ENCODE measurements at places on chromosomes 2 and 18. TPM values are rescaled to one million over a fixed set of nuclear protein-coding genes. Genes with fewer than 3 reads are reported as not detected.

Gene VWA3B
- not detected for total RNA-seq

- no peak for DNase-seq
Measured at GRCh38 chr2:88489181-88489580, 36.7 kb upstream of the FOXI3 start.

GRCh38 chr2:191351921-191352320 lies 106.7 kb downstream of the MYO1B start:
- DNase-seq: peak; percentile 50

Gene GALNT3
- 1.5 TPM for total RNA-seq

GRCh38 chr2:118449401-118449800 lies 361.1 kb downstream of the INSIG2 start:
- no peak for DNase-seq

DNA sequence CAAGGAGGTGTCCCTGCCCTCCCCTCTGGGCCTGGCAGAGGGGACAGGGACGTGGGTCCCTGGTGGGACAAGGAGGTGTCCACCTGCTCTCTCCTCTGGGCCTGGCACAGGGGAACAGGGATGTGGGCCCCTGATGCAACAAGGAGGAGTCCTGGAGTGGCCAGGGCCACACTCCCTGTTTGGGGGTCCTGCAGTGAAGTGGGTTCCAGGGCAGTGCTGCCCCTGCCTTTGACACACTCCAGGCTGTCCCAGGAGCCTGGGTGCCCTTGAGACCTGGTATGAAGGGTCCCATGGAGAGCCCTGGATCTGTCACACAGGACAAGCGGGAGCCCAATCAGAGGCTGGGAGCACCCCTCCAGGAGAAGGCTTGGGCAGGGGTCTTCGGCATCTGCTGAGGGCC lies 75.8 kb upstream of the GPC1 start:
- DNase-seq: no peak

DNA sequence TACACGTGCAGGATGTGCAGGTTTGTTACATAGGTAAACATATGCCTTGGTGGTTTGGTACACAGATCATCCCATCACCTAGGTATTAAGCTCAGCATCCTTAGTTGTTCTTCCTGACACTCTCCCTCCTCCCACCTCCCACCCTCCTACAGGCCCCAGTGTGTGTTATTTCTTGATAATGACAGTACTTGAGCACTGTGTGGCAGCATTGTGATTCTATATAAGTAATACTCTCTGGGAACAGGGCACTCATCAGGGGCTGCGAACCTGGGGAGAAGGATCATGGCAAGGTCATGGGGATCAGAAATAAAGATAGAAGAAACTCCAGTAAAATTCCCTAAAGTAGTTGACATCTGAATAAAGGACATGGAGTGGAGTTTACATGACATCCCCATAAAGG lies 1256.2 kb upstream of the CRIM1 start:
- DNase-seq: no peak

- DNase-seq: peak; percentile 19
Measured at GRCh38 chr2:212998626-212999359, 152.6 kb downstream of the IKZF2 start.

Gene CHRND
- total RNA-seq: 7.1 TPM

DNA sequence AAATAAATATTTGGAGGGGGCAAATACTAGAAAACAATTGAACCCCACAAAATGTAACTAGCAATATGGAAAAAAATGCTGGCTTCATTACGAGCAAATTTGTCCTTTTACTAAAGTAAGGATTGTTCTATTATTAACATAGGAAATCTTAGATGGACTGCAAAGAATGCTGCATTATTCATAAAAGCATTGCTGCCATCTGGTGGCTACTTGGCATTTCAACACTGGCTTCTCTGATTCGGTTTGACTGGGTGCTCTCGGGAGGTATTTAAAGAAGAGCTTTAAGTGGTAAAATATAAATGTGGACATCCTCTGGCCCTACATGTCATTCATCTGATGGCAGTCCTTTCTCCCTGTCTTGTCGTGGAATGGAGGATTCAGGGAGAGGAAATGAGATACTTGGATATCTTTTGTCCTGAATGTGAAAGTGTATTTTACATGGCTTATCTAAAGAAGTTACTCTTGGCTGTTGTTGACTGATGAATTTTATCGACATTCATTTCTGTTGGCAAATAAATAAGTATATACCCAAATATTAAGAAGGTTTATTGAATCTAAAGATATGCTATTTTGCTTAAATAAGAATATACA lies 130.2 kb downstream of the ARHGAP15 start:
- DNase-seq: peak; percentile 64

GRCh38 chr2:147577323-147577997 lies 267.4 kb upstream of the ACVR2A start:
- no peak for DNase-seq

- DNase-seq: no peak
Measured at GRCh38 chr2:45780541-45781463, 129.3 kb downstream of the PRKCE start.

DNA sequence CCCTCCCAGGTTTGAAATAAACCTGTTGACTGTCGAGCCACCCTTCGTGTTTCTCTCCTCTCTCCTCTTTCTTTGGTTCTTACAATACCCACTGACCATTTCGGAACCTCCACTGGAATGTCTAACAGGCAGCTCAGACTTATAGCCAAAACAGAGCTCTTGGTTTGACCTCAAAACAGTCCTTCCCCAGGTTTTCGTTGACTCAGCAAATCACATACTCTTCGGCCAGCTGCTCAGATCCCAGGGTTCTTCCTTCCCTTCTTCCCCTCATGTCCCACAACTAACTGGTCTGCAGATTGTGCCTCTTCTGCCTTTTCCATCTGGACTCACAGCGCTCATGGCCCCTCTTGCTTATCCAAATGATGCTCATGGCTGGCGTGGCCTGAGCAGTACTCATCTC lies 4.7 kb downstream of the ARMC9 start:
- no peak for DNase-seq

GRCh38 chr18:22207021-22207758 lies 37.8 kb downstream of the GATA6 start:
- DNase-seq: no peak

Gene ATG4B
- 68.9 TPM for total RNA-seq

DNA sequence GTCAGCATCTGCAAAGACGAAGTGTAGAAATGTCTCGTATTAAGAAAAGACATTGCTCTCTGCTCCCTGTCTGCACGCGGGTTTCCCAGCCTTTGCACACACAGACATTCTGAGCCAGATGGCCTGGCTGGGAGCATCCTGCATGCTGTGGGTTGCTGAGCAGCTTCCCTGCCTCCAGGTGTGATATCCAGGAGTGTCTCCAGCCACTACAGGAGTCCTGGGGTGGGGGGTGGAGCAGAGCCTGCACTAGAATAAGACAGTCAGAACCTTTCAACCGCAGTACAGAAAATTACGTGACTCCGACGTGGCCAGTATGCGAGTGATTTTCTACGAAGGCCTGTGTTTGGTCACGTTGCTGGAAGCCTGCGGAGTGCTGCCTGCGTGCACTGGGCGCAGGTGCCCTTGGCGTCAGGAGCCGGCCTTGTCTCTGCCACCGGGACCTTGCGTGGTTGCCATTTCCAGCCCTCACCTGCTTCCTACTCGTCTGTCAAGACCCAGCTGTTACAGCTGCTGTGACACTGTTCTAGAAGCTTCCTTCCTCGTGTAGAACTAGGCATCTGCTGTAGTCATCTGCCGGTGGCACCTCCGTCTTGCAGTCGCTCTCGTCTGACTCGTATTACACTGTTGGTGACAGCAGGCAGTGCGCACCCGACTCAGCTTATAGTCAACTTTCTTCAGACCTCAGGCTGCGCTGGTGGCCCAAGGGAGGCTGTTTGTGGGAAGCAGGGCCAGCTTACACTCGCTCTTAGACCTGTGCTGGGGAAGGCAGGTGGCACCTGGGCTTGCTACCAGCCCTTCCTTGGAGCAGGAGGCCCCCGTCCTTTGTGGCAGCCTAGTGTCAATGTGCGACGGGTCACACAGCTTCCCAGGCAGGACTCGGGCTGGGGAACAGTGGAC lies 11.2 kb downstream of the CTDP1 start:
- DNase-seq: no peak

DNA sequence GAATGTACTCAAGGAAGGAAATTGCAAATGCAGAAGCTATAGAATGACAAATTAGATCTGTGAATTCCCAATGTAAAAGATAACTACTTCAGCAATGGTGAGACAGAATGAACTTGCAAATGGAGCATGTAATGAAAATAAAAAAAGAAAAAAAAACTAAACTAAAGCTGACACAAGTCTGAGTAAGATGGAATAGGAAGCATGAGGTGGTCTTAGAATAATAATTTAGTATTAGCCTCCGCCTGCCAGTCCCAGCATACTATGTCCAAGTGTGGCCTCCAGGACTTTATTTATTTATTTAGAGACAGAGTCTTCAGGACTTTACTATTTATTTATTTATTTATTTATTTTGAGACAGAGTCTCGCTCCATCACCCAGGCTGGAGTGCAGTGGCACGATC lies 37.4 kb upstream of the SLC39A10 start:
- DNase-seq: no peak

Gene CABYR
- 0.64 TPM for total RNA-seq

Gene UPP2
- total RNA-seq: not detected

Gene SPP2
- not detected for total RNA-seq

Gene KCNK3
- 0.32 TPM for total RNA-seq

DNA sequence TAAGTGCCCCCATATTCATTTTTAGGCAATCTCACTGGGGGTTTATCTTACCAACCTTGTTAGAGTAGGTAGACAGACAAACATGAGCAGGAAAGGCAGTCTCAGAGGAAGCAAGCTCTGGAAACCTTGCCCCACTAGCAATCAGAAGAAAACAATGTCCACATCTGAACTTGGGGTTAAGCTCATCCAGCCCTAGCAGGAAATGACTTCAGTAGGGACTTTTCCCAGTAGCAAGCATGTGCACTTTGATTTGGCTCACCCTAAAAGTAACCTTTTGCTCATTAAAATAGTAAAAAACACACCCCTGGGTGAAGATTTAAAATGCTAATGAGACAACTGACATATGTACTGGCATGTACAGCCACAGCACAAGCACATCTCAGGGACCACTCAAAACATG lies 175.5 kb downstream of the AKAIN1 start:
- DNase-seq: no peak

Gene WDR54
- 55.8 TPM for total RNA-seq

DNA sequence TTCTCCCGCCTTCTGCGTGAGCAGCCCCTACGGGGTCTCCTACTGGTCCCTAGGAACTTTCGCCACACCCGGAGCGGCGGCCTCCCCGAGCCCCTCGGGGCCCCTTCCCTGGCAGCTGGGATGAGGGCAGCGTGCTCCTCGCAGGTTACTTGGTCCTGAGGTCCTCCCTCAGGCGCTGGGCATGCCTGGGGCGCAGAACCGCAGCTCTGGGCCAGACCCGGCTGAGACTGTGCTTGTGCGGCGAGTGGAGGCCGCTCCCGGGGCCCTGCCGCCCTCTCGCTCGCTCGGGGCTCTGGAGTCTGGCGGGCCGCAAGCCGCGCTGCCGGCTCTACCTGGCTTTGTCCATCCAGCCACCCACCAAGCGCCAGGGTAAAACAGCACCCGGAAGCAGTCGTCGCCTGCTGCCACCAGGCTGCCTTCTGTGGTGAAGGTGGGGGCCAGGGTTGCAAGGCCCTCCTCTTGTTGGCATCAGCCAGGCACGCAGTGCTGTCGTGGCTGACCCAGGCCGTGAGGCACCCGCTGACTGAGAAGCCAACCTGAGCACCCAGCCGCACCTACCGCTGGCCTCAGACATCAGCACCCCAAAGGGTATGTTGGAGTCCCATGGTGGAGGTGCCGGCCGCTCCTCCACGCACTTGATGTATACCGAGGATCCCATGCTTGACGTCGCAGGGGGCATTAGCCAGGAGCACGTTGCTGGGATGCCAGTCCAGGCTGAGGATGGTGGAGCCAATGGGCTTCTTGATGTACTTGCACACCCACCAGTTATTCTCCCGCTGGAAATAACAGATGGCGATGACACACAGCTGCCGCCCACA lies 46.1 kb upstream of the PTH2R start:
- no peak for DNase-seq

GRCh38 chr18:63208676-63209075 lies 110.9 kb downstream of the BCL2 start:
- DNase-seq: no peak

- DNase-seq: no peak
Measured at GRCh38 chr2:232351686-232352510, 26.7 kb upstream of the ALPP start.

DNA sequence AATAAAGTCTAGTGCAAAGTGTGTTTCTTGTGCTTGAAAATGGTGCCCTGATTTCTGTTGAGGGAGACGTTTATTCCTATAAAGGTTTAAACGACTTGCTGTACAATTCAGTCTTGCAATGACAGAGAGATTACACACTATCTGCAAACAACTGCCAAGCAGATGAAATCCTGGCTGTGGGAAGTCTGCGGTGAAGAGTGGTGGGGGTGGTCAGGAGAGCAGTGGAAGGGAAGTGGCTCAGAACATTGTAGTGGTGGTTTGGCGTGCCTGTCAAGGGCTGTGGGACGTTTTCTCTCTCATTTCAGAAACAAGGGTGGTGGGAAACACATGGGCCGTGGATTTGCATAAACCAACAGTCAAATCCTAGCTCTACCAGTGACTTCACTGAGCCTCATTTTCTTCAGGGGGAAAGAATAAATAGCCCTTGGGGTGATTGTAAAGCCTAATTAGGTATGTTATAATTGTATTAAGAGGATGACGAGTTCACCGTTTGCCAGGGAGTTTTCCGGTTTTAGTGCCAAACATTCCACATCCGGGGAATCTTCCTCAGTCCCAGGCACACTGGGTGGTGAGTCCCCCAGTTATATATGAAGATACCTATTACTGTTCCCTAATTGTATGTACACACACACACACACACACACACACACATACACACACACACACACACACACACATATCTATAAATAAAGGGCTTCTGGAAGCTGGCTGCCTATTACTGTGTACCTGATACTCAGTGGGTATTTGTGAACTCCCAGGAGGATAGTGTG lies 115.0 kb downstream of the SPTBN1 start:
- peak; percentile 93 for DNase-seq

Gene KIAA2012
- not detected for total RNA-seq

- DNase-seq: no peak
Measured at GRCh38 chr18:34077599-34077998, 147.1 kb downstream of the NOL4 start.

Gene ANKRD30BL
- total RNA-seq: not detected

DNA sequence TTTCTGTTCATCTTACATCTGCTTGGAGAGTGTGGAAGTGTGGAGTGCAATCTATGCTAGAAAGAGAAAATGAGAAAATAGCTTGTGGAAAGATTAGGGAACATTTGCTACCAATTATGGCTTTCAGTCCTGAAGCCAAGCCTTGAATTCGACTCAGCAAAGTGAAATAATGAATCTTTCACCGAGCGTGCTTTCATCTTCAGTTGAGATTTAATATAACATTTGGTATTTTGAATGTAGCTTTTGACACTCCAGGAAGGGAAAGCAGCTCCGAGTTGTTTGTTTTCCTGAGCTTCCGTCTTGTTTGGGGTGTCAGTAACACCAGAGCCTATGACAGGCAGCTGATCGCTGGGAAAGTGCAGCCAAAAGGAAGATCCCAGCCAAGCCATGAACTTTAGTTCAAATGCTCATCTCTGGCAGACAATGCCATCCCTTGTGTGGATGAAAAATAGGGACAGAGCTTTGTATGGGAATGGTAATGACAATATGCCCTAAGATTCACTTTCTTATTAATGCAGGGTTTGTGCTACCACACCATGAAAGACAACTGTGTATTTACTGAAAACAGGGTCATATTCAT lies 25.0 kb upstream of the PHLPP1 start:
- no peak for DNase-seq

- no peak for DNase-seq
Measured at GRCh38 chr18:35096677-35097011, 55.4 kb downstream of the MAPRE2 start.

Measured in LHCN-M2 (cell line).